ENCODE measurements at places on chromosomes 16 and 17.

DNA sequence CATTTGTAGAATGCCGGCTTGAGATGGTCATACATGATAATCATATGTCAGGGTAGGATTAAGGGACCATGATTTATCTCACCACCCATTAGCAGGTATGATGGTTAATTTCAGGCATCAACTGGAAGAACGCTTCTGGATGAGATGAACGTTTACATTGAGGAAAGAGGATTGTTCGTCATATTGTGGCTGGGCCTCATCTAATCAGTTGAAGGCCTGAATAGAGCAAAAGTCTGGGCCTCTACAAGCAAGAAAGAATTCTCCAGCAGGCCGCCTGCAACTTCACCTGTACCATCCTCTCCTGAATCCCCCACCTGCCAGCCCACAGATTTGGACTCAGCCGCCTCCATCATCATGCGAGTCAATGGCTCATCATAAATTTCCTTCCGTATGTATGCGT is 30.6 kb upstream of the XYLT1 start:
- DNase-seq, result no peak

GRCh38 chr17:69390795-69391501 is 23.5 kb upstream of the MAP2K6 start:
- no peak for DNase-seq

- DNase-seq, result no peak
These were observed 121.7 kb upstream of the CDC42EP4 start for GRCh38 chr17:73433501-73433900.

GRCh38 chr16:67389911-67390815 is 3.1 kb downstream of the TPPP3 start:
- no peak for DNase-seq

- no peak for DNase-seq
These were observed 8.2 kb upstream of the MPP2 start for GRCh38 chr17:43915559-43915958.

DNA sequence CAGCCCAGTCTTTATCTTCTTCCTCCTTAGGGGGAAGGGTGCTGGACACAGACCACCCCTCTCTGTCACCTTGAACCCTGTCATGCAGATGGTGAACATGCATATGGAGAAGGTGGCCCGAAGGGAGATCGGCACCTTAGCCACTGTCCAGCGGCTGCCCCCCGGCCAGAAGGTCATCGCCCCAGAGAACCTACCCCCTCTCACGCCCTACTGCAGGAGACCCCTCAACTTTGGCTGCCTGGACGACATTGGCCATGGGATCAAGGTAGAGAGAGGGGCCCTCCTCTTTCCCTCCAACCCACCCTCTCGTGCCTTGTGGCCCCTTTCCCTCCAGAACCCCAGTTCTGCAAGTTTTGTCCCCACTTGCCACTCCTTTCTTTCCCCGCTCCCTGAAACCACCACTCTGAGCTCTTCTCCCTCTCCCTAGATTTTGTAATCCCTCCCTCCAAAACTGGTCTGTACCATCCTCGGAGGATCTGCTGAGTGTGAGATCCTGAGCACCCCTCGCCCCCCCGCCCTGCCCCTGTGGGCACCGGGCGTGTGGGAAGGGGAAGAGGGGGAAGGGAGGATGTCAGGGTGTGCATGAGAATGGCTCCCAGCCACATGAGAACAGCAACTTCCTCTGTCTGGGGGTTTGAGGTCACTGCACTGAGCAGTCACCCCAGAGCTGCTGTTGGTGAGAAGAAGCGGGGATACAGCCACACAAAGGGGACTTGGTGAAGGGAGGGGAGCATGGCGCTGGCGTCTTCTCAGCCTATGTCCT is 7.3 kb downstream of the ABI3 start:
- DNase-seq, result no peak

DNA sequence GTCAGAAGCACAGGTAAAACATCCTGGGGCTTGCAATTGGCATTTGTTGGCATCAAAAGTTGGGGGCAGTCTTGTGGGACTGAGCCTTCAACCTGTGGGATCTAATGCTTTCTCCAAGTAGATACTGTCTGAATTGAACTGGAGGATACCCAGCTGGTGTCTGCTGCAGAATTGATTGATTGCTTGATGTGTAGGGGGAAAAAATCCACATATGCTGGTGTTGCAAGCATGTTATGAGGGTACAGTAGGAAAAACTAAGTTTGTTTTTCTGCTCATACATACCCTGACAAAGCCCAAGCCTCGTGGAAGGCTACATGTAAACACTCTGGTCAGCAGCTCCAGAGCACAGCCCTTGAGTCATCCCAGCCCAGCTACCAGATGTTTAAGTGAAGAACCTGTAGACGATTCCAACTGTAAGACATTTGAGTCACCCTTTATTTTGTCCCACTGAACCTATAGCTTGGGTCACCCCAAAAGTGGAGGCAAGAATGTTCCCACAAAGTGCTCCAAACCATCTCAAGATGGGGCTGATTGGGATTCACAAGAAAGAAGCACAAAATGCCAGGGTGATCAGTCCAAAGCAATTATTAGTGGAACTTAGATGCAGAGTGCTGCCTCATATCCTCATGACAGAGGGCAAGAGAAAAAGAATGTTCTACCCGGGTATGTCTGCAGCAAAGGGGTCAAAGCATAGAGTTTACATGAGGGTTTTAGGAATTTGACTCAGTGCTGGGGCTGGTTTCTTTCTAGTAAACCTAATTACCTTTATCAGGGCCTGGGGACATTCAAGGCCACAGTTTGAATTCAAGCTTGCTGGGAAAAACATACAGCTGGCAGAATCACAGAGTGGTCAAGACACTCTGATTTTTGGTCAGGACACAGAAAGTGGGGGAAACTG is 9.6 kb upstream of the APPBP2 start:
- no peak for DNase-seq

DNA sequence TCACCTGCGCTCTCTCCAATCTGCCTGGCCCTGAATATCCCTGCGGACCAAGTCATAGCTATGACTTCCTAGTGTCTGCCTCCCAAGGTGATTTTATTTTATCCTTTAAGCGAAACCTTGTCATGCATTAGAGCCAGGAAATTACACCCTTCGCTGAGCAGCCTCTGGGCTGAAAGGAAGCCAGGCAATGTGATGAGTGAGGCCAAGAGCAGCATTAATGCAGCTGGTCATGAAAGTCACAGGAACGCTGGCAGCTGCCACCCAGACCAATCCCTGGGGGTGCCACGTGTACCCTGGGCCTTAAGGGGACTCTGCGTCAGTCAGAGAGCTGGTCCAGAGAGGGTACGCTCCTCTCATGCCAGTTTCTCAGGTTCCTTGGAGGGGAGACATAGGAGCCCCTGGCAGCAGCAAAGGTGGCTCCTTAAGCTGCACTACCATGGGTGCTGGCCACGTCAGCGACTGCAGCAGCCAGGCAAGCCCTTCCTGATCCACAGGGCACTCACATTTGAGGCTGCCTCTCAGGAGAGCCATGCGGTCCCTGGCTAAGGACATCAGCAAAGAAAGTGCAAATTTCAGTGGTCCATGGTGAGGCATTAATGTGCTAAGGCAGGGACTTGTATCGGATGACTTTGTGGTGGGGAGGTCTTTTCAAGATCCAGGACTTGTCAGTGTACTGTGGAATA is 42.7 kb upstream of the WSCD1 start:
- DNase-seq, result no peak

- DNase-seq, result no peak
These were observed 29.6 kb downstream of the LITAF start for GRCh38 chr16:11556945-11557720.

DNA sequence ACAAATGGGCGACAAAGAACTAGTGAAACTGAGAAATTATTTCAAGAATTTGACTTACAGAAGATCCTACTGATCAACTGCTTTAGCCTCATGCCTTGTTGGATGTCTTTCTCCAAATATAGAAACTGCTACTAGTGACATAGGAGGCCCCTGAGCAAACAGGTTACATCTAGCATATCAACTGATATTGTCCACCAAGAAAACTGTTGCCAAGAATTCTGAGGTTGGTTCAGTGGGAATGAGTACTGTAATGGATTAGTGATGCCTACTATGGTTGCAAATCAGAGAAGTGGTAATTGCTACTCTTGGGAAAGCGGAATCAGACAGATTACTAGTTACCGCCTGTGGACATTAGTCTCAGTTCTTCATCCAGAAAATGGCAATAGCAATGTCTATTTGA is 10.0 kb downstream of the CDC27 start:
- DNase-seq, result no peak

DNA sequence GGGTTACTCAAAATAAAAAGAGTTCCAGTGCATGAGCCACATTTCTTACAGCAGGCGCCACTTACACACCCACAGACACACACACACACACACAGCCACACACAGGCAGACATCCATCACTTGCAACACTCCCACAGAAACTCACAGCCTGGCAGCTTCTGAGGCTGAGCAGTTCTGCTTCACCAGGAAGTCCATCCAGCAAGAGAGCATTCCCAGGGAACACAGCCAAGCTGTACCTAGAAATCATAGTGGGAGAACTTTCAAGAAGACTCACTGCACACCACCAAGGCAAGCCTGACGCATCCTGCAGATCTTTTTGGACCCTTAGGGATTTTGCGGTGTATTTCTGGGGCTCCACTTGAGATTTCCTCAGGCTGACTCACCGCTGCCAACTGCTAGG is 140.9 kb upstream of the WSB1 start:
- DNase-seq, result no peak

GRCh38 chr16:79069633-79070032 is 530.9 kb downstream of the MAF start:
- no peak for DNase-seq

DNA sequence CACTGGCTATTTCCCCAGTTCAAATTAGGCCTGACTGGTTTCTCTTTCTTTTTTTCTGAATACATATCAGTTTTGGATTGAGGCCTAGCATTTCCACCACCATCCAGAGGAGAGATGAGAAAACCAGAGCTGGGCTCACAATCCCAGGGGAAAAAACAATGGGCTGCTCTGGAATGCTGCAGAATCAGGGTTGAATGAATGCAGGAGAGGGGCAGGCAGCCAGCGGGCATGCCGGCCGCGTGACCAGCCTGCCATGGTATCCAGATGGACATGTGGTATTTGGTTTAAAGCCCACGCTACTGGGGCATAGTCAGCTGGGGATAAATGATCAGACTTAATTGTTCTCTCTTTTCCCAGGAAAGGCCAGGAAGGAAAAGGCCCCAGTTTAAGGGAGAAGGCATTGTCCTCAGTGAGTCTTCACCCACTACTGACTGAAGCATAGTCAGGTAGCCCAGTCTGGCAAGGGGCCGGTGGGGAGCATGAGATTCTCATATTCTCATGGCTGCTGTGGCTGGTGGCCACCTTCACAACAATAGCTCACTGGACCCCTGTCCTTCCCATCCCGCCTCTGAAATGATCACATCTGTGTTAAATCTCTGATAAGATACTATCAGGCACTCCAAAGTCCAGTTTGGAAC is 38.7 kb upstream of the RHOT1 start:
- DNase-seq, result no peak

- no peak for DNase-seq
These were observed 4.2 kb downstream of the TOB1 start for GRCh38 chr17:50861822-50862528.

Data from SW 1271 (cell line).